Aorta (tissue), 5 donors: ENCODE measurements at places on chromosomes 11 and 22. TPM values are rescaled to one million over a fixed set of nuclear protein-coding genes. Genes with fewer than 3 reads are reported as not detected.
A peak's percentile ranks its signal among the peaks of the same experiment; 100 is the strongest.

UPK3A gene
- not detected for total RNA-seq

RBMXL2 gene
- not detected for total RNA-seq

DNA sequence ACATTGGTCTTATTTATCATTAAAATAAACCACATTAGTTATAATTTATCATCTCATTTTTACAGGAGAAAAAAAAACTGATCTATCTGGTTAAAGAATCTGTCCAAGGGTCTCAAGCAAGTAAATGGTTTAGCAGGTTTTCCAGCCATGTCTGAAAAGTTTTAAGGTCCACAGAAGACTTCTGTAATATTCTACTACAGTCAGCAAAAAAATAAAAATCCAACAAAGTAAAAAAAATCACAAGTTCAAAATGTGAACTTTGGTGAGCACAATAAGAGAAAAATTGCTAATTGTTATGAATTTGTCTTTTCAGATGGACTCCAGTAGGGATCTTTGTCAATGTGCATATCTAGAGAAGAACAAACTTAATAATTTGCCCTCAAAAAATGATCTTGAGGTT lies 1.3 kb downstream of the OR52E4 start:
- H3K36me3 ChIP-seq = no peaks in the 10 kb centered on the region
- no peak for DNase-seq
- no peak overlapping the region for H3K27ac ChIP-seq
- no peaks in the 10 kb centered on the region for H3K27me3 ChIP-seq

DNA sequence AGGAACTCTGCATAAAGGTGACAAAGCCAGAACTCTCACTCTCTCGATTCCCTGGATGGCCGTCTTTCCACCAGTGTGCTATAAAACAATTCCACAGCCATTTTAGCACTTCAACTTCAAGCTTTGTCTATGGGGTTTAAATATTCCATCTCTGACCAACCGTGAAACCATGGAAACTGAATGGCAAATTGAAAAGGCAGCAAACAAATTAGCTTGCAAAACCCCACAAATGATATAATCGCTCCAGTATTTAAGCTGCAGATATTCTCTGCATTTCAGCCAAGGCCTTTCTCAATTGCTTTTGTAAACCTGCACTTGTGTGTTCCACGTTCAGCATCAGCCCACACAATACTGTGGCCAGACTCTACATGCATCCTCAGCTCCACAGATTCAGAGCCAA lies 131.7 kb upstream of the ISX start:
- no peaks in the 10 kb centered on the region for H3K27me3 ChIP-seq
- H3K36me3 ChIP-seq = no peaks in the 10 kb centered on the region
- no peak for DNase-seq
- H3K27ac ChIP-seq = no peak overlapping the region
- H3K4me3 ChIP-seq = no peak overlapping the region
- H3K4me1 ChIP-seq = no peaks in the 10 kb centered on the region

GRCh38 chr11:63961608-63962412 lies 12.6 kb upstream of the COX8A start:
- H3K27ac ChIP-seq = no peak overlapping the region
- H3K27me3 ChIP-seq = no peaks in the 10 kb centered on the region
- H3K36me3 ChIP-seq = no peaks in the 10 kb centered on the region
- DNase-seq = no peak
- no peaks in the 10 kb centered on the region for H3K4me1 ChIP-seq

B4GALNT4 gene
- 0.58 TPM for total RNA-seq

- peaks cover 4% of the 10 kb centered on the region for H3K4me1 ChIP-seq
- H3K27ac ChIP-seq = no peak overlapping the region
- no peak for DNase-seq
- no peaks in the 10 kb centered on the region for H3K36me3 ChIP-seq
- no peaks in the 10 kb centered on the region for H3K27me3 ChIP-seq
Observed at GRCh38 chr11:78265326-78265725, 76.6 kb downstream of the USP35 start.

DNA sequence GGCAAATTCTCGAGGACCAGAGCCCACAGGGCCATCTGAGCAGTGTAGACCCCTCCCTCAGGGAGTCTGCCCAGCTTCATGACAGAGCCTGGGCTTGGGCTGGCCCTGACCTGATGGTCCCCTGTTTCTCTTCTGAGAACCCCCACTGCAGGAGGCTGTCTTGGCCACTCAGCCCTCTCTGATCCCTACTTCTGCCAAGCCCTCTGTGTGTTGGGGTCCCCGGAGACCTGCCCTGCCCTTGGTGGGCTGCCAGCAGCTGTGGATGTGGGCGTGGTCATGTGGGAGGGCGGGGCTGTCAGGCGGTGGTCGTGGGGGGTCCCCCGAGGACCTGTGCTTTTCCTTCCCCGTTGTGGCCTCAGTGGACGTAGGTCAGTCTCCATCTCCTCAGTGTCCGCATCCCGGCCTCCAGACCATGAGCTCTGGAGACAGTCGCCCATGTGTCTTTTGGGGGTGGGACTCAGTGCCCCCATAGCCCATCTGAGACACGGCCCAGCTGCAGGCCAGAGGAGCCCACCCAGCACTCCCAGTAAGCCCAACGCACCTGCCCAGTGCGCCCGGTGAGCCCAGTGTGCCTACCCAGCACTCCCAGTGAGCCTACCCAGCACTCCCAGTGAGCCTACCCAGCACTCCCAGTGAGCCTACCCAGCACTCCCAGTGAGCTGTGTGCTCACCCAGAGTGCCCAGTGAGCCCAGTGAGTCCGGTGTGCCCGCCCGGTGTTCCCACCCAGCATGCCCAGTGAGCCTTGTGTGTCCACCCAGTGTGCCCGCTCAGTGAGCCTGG lies 409.2 kb downstream of the TBC1D22A start:
- H3K4me1 ChIP-seq = no peaks in the 10 kb centered on the region
- peaks cover 4% of the 10 kb centered on the region for H3K36me3 ChIP-seq
- no peak overlapping the region for H3K4me3 ChIP-seq
- H3K27ac ChIP-seq = no peak overlapping the region

LRRC55 gene
- 0.21 TPM for total RNA-seq

GRCh38 chr11:117072517-117073461 lies 25.4 kb downstream of the SIK3 start:
- H3K36me3 ChIP-seq = no peaks in the 10 kb centered on the region
- H3K4me1 ChIP-seq = peaks cover 13% of the 10 kb centered on the region
- no peak overlapping the region for H3K4me3 ChIP-seq
- no peaks in the 10 kb centered on the region for H3K27me3 ChIP-seq
- no peak overlapping the region for H3K27ac ChIP-seq

DNA sequence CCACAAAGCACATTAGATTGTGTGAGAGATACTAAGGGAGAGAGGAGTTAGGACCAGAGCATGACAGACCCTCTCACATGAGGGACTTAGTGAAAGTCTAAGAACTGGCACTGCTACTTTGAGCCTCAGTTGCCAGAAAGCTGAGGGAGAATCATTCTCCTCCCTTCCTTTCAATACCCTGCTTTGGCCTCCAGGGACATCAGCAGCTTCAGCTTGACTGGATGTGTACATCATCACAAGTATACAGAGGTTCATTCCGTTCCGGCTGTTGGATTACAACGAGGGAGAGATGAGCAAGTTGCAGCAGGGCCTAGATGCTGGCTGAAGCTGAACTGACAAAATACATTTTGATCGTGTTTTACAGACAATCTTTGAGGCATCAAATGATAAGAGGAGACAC lies 15.7 kb upstream of the ANO5 start:
- no peak overlapping the region for H3K27ac ChIP-seq
- H3K27me3 ChIP-seq = no peaks in the 10 kb centered on the region
- H3K36me3 ChIP-seq = no peaks in the 10 kb centered on the region
- no peaks in the 10 kb centered on the region for H3K4me1 ChIP-seq

GRCh38 chr11:8649361-8649760 lies 33.1 kb downstream of the TRIM66 start:
- H3K36me3 ChIP-seq = peaks cover 4% of the 10 kb centered on the region
- no peak for DNase-seq
- no peaks in the 10 kb centered on the region for H3K27me3 ChIP-seq
- H3K4me1 ChIP-seq = no peaks in the 10 kb centered on the region

DNA sequence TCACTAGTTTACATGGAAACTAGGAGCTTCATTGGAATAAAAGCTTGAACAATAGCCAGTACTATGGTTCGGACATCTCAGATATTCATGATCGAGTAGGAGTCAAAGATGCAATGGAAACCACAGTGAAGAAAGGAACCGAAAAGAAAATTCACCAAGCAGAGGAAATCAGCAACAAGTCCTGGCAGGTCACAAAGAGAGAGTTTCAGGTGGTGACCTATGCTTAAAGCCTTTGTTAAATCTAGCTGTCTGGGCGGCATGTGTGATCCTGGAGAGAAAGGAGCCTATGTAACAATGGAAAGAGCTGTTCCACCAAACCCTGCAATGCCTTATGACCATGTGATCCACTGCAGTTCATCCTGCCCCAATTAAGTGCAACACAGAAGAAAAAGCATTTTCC lies 68.9 kb upstream of the POU2AF2 start:
- no peaks in the 10 kb centered on the region for H3K27me3 ChIP-seq
- DNase-seq = no peak
- no peak overlapping the region for H3K27ac ChIP-seq
- no peaks in the 10 kb centered on the region for H3K36me3 ChIP-seq
- no peak overlapping the region for H3K4me3 ChIP-seq
- no peaks in the 10 kb centered on the region for H3K4me1 ChIP-seq

DNA sequence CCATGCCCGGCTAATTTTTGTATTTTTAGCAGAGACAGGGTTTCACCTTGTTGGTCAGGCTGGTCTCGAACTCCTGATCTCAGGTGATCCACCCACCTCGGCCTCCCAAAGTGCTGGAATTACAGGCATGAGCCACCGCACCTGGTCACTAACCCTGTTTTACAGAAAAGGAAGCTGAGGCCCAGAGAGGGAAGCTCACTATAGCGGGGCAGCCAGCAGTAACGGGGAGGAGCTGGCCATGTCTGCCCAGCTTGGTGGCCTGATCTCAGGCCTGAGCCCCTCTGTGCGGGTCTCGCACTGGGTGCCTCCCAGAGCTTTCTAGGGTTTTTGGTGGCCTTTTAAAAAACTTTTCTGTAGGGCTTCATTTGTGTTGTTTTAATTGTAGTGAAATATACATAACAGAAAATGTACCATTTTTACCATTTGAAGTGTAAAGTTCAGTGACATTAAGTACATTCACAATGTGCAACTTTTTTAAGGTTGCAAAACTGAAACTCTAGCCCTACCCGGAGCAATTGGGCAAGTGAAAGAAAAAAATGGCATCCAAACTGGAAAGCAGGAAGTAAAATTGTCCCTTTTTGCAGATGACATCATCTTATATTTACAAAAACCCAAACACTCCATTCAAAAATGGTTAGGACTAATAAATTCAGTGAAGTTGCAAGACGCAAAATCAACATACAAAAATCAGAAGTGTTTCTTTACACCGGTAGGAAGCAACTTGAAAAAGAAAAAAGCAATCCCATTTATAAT lies 14.5 kb upstream of the CYTH4 start:
- no peak overlapping the region for H3K27ac ChIP-seq
- peak; percentile 32 for DNase-seq
- no peaks in the 10 kb centered on the region for H3K36me3 ChIP-seq
- no peaks in the 10 kb centered on the region for H3K27me3 ChIP-seq
- no peaks in the 10 kb centered on the region for H3K4me1 ChIP-seq

TMEM191B gene
- total RNA-seq = not detected

DNA sequence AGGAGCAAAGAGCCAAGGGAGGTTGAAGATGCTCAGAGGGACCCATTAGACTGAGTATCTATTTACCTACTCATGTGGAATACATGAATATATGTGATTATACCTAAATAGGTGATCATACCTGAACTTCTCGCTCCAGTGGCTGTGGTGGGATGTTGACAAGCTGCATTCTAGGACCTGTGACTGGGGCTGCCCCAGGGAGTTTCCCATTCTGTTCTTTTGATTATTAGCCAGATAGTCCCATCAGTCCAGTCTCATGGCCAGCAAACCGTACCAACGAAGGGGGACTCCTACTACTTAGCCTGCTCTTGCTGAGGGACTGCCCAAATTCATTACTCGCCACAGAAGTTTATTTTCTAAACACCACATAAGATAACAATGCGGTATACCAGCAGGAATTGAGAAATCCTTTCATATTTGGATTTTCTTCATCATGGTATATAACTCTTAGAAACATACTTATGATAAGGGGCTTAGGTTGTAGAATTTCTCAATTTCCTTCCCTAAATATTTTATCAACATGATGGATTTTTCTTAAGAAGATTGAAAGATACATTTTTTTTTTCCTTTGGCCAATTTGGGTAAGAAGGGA lies 273.9 kb downstream of the NTM start:
- DNase-seq = no peak
- no peaks in the 10 kb centered on the region for H3K36me3 ChIP-seq
- H3K27ac ChIP-seq = no peak overlapping the region
- no peak overlapping the region for H3K4me3 ChIP-seq

DNA sequence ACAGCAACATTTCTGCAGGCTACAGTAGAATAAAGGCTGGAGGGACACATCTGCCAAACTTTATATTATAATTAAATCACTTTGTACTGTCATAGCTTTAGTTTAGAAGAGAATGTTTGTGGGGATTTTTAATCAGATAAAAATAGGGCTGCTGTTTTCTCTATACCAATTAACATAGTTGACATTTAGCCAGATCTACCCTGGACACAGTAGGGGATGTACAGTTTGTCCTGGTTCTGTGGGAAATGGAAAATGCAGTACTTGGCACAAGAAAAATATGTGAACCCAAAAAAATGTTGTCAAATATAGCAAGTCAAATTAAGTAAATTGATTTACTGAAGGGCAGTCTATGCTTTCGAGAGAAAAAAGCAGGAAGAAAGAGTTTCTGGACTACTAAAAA lies 20.8 kb upstream of the PICALM start:
- H3K27me3 ChIP-seq = no peaks in the 10 kb centered on the region
- no peak overlapping the region for H3K27ac ChIP-seq
- H3K4me1 ChIP-seq = no peaks in the 10 kb centered on the region
- no peaks in the 10 kb centered on the region for H3K36me3 ChIP-seq

GRCh38 chr11:69298267-69299022 lies 4.5 kb downstream of the MYEOV start:
- DNase-seq = peak; percentile 91
- no peaks in the 10 kb centered on the region for H3K27me3 ChIP-seq
- H3K27ac ChIP-seq = peak overlapping the region; percentile 64
- no peaks in the 10 kb centered on the region for H3K36me3 ChIP-seq
- no peak overlapping the region for H3K4me3 ChIP-seq
